Mesenteric fat pad (tissue), 1 donor: ENCODE measurements at places on chromosomes 7 and 10. TPM values are rescaled to one million over a fixed set of nuclear protein-coding genes. Genes with fewer than 3 reads are reported as not detected.

TMEM213 gene
- not detected for total RNA-seq

OLAH gene
- total RNA-seq, result 2.0 TPM

MYL7 gene
- total RNA-seq, result not detected

AGAP9 gene
- 4.7 TPM for total RNA-seq

TAS2R41 gene
- total RNA-seq, result not detected

PDE6C gene
- not detected for total RNA-seq

WNT8B gene
- total RNA-seq, result not detected

LRRC17 gene
- 1.2 TPM for total RNA-seq

PRKRIP1 gene
- 19.3 TPM for total RNA-seq

CALCR gene
- 0.51 TPM for total RNA-seq

OPN1SW gene
- not detected for total RNA-seq

CFAP70 gene
- total RNA-seq, result 2.5 TPM

GBX1 gene
- total RNA-seq, result not detected

OR2A5 gene
- not detected for total RNA-seq

ATOH7 gene
- not detected for total RNA-seq

CREB5 gene
- total RNA-seq, result 45.3 TPM

BZW2 gene
- 41.9 TPM for total RNA-seq

C10orf105 gene
- total RNA-seq, result 0.22 TPM

CHRM2 gene
- total RNA-seq, result not detected

ACSL5 gene
- total RNA-seq, result 41.9 TPM

GJD4 gene
- total RNA-seq, result not detected

LYZL1 gene
- not detected for total RNA-seq

CCDC146 gene
- 11.4 TPM for total RNA-seq

HOXA10 gene
- total RNA-seq, result 19.7 TPM

ADAMTS14 gene
- 0.61 TPM for total RNA-seq

CPA5 gene
- total RNA-seq, result not detected

CTAGE6 gene
- 0.29 TPM for total RNA-seq

FFAR4 gene
- total RNA-seq, result 2.3 TPM

TMEM140 gene
- 55.5 TPM for total RNA-seq

SRRM3 gene
- total RNA-seq, result 4.8 TPM

ACTA2 gene
- 204 TPM for total RNA-seq

STEAP2 gene
- total RNA-seq, result 29.9 TPM

JCAD gene
- 31.7 TPM for total RNA-seq

RHEB gene
- total RNA-seq, result 162 TPM

CLDN3 gene
- total RNA-seq, result not detected

KCNMA1 gene
- 20.6 TPM for total RNA-seq

CCL26 gene
- total RNA-seq, result 21.4 TPM

VGF gene
- total RNA-seq, result 0.22 TPM

MEPCE gene
- 25.9 TPM for total RNA-seq

CCDC186 gene
- total RNA-seq, result 19.4 TPM

TEX47 gene
- not detected for total RNA-seq

MSS51 gene
- 1.6 TPM for total RNA-seq
